ENCODE measurements at places on chromosomes 13 and 19.

DNA sequence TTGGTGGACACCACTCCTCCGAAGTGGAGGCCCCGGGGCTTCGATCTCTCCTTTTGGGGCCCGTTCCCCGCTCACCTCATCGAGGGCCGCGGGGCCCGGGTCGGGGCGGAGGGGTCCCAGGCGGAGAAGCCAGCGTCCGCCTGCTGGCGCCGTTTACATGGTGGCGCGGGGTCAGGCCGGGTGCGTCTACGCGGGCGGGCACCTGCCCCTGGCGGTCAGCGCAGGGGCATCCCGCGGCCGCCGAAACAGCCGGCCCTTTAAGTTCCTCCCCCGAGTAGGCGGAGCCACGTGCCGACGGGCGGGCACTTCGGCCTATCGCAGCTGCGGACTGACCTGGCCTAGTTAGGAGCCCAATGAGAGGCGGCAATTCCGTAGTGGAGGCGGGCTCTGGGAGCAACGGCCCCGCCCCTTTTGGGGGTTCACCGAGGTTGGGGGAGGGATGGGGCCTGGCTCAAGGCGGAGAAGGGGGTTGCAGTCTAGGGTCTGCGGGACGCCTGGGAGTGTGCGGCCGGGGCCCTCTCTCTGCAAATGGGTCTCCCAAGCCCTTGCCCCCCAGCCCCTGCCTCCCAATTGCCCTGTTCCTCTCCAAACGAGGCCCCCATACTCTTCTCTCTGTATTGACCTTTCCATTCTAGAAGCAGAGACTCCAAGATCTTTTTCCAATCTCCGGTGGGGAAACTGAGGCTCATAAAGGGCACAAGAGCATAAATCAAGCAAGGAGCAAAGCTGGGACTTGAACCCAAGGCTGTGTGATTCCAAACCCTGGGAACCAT lies at the start of gene ABHD8:
Gene ABHD8 (minus strand): TSS at position 259 of the 773 bp plus-strand sequence. CDS start 1,809 bp downstream, outside the sequence.
- DNase-seq: peak; percentile 87

- DNase-seq: no peak
Observed at GRCh38 chr13:98157188-98157587, 14.3 kb downstream of the FARP1 start.

- no peak for DNase-seq
Observed at GRCh38 chr19:17227798-17228367, 1.9 kb downstream of the OCEL1 start.

GRCh38 chr13:67228031-67228430 lies 2.1 kb downstream of the PCDH9 start:
- no peak for DNase-seq

- DNase-seq: no peak
Observed at GRCh38 chr19:1959928-1960589, 19.1 kb downstream of the CSNK1G2 start.

DNA sequence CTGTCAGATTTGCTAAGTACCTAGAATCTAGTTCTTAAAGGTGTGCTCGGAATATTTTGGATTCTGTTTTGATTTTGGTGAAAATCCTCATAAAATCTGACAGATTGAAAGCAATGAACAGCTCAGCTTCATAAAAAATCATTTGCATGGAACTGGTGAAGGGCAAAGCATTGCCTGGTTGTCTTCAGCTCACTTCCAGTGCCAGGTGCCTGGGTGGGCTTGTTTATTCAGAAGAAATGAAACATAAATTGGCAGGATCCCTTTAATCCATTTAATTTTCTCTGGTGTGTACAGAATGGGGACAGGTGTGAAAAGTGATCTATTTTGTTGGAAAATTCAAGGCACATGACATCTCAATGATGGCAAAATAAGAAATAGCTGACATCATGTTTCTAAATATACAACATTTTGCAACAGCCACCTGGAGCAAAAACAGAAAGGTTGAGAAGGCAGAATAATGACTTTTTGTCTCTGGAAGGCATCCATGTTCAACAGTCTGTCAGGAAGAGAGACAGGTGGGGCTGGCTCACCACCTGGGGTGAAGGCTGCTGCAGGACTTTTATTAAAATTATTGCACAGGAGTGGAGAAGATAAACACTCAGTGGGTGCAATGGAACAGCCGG lies 52.2 kb downstream of the RFC3 start:
- DNase-seq: no peak

DNA sequence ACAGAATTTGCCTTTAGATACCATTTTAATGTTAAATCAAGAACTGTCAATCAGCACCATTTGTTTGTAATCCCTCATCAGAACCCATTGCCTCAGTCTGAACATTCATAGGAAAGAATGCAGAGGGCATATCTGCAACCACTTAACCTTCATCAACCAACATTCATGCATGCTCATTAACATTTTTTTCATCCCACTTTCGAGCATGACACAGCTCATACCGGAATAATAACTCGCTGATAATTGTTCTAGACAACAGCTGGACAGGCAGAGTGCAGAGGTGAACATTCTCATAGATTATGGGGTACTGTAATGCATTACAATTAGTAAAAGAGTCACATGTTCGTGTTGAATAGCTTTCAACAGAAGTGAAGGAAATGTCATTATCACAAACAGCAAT lies 216.8 kb downstream of the DIAPH3 start:
- no peak for DNase-seq

DNA sequence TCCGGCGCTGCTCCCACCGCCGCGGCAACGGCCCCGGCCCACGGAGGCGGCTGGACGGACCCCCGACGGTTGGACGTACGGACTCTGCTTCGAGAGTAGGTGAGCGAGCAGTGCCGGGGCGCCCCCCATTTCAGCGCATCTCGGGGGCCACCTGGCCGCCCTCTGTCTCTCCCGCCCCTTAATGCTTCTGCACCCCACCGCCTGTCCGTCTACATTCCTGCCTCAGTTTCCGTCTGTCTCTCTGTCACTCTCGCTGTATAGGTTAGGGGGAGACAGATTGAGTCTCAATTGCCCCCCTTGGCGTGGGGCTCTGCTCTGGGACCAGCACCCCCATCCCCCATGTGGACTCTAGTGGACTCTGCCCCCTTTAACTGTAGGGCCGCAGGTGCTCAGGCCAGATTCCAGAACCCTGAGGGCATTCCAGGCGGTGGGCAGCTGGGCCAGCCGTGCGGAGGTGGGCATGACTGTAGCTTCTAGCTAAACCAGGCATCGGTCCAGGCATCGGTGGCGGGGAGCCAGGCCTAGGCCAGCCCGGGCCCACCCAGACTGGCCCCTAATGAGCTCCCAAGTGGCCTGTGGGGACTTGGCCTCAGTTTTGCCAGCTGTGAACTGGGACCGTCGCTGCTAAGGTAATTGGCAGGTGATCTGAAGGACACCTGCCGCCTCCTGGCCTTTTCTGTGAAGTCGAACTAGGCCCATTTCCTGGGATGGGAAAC lies 373 bp downstream of the TNFAIP8L1 start:
- DNase-seq: no peak

DNA sequence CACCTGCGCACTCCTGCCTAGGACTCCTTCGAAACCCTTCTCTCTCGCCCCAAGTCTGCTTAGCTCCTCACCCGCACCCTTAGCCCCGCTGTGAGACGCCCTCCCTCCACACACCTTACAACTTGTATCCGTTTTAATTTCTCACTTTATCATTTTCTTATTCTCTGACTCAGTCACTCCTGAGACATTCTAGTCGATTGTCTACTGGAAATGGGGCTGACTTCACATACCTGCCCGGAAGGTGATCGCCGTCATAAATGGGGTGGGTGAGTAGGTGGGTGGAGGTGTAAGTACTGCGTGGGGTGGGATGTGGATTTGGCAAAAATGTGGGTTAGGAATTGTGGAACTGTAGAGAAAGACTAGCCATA lies 714 bp downstream of the NDFIP2 start:
- DNase-seq: no peak

- peak; percentile 53 for DNase-seq
Observed at GRCh38 chr19:47013041-47013517, 6.6 kb upstream of the NPAS1 start.

DNA sequence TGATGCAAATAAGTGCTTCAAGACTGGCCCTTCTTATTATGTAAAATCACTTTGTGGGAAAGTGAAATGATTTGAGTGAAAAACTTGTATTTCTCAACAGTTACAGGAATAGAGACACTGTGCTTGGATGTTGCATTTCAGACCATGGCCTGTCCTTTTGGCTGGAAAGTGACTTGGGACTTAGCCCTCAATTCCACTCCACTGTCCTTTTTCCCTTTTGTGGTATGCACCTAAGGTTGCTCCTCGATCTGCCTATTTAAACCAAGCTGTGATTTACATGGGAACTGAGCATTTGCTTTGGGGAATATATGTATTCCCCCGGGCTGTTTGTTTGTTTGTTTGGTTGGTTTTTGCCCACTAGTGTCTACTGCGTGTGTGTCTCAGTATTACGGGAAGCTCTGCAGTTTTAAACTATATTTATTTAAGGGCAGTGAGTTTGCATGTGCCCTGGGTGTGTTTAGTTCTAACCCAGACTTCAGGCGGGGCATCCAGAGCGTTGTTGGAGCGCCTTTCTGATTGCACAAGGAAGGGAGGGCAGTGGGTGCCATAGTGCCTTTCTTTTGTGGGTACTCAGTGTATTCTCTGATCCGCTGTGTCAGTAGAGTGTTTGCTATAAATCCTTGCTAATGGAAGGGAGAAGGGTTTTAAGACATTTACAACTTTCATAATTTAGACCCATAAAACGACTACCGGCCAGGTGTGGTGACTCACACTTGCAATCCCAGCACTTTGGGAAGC lies 18.2 kb upstream of the RNF113B start:
- DNase-seq: no peak

- no peak for DNase-seq
Observed at GRCh38 chr13:74389056-74389455, 254.9 kb upstream of the KLF12 start.

DNA sequence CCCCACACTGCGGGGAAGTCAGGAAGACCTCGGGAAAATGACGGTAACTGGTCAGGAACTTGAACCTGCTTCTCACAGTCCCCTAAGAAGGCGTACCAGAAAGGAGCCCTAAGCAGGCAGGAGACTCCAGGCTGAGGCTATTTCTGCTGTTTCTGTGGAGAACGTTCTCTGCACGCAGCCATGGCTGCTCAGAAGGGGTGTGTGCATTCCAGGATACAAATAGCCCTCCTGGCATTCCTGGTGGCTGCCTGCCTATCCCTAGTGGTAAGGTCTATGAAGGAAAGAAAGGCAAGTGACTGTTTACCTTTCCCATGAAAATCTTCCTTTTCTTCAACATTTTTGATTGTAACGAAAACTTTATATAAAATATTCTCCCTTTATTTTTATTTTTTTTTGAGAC lies 2.5 kb downstream of the SGCG start:
- DNase-seq: no peak

- no peak for DNase-seq
Observed at GRCh38 chr13:46864941-46865340, 31.9 kb downstream of the HTR2A start.

GRCh38 chr19:9645472-9645871 lies 24.4 kb upstream of the ZNF561 start:
- no peak for DNase-seq

- no peak for DNase-seq
Observed at GRCh38 chr13:78598966-78599644, 4.2 kb downstream of the POU4F1 start.

GRCh38 chr19:39995794-39996193 lies 1.1 kb upstream of the ZNF546 start:
- no peak for DNase-seq

DNA sequence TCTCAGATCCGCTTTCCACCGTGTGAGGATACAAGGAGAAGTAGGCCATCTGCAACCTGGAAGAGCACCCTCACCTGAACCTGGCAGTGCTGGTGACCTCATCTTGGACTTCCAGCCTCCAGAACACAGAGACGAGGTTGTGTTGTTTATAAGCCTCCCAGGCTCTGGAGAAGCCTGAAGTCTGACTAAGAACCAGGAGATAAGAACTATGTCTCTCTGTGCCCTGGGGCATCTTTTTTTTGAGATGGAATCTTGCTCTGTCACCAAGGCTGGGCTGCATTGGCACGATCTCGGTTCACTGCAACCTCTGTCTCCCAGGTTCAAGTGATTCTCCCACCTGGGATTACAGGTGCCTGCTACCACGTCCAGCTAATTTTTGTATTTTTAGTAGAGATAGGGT lies 14.5 kb downstream of the FCGBP start:
- DNase-seq: no peak

DNA sequence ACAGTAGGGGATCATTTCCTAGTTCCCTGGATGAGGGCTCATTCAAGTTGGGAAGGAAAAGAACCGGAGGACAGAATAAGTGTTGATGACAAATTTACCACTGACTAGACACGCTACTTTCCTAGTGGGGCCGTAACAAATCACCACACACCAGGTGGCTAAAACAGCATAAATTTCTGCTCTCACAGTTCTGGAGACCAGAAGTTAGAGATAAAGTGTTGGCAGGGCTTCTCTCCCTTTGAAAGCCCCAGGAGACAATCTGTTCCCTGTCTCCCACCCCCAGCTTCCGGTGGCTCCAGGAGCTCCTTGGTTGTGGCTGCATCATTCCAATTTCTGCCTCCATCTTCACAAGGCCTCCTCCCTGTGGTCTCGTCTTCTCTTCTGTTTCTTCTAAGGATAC lies 65.4 kb upstream of the ARGLU1 start:
- DNase-seq: no peak

DNA sequence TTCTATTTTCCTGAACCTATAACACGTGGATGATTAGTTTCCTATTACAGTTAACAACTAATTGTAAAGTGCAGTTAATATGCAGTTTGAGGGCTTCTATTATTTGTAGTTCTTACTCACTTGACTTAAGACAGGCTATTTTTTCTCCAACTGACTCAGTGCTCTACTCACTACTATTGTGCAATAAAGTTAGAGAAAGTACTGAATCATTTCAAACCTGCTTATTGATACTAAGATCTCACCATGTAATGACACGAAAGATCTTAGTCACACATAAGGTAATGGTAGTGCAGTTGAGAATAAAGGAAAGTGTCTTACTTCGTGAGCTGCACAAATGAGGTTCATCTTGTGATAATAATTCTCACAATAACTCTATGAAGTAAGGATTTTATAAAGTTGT lies 22.8 kb upstream of the ITM2B start:
- DNase-seq: no peak

DNA sequence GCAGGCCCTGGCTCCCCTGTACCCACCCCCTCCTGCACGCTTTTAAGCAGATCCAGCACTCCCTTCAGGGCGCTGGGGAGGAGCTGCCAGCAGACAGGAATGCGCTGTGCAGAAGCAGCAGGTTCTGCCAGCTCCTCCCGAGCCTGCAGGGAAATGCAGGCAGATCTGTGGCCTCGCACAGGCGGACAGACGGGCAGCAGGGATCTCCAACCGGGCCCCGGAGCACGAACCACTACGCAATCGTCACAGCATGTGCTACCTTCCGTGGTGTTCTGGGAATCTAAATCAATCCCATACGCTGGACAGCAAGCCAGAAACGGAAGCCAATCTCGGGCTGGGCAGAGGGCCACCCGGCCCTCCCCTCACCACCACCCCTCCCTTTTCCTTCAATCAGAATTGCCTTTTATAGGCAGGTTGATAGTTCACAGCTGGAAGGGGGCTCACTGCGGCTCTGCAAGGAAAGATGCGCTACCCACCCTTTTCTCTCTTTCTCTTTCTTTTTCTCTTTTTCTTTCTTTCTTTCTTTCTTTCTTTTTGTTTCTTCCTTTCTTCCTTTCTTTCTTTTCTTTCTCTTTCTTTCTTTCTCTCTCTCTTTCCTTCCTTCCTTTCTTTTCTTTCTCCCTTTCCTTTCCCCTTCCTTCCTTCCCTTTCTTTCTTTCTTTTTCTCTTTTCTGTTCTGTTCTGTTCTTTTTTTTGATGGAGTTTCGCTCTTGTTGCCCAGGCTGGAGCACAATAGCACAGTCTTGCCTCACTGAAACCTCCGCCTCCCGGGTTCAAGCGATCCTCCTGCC lies 99.9 kb downstream of the GNG7 start:
- no peak for DNase-seq

GRCh38 chr13:80591976-80592740 lies 251.2 kb upstream of the SPRY2 start:
- DNase-seq: no peak

GRCh38 chr13:36915896-36916640 lies 4.0 kb downstream of the SMAD9 start:
- DNase-seq: no peak

Data from T-helper 17 cell (primary cell).